Aorta (tissue), 5 donors: ENCODE measurements at places on chromosomes 2 and 18.

DNA sequence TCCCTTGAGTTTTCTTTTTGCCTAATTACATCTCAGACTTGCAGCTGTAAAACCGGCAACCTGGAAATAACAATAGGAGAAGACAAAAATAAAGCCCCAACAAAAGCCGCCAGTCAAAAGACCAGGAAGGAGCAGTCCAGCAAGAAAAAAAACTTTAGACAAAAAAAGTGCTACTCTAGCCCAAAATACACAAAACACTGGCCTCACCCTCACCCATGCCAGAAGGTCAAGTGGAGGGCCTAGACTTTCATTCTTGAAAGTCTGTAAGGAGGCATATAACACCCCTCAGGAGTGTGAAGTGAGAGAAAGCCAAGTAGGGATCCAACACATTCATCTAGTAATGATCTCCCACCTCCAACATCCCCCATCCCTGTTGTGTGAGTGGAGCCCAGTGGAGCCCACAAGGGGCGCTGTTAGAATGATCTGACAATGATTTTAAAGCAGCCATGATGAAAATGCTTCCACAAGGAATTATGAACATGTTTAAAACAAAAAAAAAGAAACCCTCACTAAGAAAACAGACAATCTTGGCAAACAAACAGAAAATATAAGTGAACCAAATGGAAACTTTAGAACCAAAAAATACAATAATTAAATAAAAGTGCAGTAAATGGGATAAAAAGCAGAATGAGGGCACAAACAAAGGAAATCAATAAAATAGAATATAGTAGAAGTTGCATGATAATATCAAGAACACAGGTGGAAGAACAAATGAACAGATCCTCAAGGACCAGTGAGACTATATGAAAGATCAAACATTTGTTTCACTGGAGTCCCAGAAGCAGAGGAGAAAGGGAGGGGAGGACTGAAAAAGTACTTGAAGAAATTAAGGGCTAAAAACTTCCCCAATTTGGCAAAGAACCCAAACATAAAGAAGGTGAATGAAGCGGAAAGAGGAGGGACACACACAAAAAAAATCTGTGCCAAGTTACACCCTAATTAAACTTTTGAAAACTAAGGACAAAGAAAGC is 23.9 kb downstream of the SESTD1 start:
- no peak for DNase-seq

DNA sequence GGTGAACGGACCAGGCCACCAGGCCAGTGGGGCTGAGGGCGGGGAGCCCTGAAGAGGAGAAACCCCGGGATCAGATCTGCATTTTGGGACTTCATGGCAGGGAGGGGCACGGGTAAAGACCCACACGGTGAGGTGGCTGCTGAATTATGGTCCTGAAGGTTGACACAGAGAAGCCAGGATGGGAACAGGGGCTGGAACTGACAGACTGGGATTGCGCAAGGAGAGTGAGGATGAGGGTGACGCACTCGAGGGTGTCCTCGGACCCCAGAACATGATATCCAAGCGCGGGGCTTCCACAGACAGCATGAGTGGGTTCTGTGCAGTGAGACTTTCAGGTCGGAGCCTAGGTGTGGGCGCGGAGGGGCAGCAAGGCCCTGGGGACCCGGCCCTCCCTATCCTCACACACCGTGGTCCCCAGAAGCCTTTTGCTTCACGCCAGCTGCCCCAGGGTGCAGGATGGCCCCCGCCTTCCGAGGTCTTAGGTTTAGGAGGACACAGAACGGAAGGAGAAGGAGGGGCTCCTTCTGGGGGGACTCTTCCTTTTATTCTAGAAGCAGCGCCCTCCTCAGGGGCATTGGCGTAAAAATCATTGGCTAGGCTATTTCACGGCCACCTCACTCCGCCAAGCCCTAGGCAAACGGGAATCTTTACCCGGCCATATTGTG is 416.8 kb upstream of the HS6ST1 start:
- no peak for DNase-seq

- DNase-seq, result no peak
These were observed 1.7 kb downstream of the RNU4ATAC start for GRCh38 chr2:121532347-121532766.

DNA sequence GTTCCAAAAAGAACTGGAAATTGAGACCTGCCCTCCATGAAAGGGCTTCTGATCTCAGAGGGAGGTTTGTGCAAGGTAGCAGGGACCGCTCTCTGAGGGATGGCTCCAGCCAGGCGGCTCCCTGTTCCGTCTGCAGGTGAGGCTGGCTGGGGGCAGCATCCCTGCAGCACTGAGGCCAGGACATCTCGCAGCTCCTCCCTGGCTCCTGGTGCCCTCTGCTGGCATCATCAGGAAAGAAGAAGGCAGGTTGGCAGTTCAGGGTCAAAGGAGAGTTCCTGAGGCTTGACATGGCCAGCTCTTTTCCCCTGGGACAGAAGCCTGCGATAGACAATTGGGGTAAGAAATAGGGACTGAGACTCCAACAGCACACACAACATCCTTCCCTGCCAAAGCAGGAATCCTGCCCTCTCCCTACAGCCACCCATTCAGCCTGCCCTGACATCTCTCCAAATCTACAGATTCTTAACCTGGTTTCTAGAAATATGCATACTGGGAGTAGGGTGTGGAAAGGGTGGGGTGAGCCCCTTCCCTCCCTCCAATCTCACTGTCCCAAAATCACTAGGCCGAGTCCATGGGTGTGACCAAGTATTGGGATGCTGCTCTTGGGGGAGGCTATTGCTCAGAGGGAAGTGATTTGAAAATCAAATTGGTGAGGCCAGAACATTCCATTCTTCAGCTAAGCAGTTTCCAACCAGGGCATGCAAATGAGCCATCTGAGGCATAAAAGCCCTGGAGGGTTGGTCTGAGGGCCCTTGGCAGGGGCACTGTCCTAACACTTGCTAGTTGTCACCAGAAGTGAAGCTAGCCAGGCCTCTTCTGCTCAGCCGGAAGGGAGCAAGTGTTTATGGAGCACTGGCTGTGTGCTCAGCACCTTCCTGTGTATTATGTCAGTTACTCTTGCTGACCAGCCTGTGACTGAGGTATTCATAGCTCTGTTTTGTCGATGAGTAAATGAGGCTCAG is 185.4 kb downstream of the TFCP2L1 start:
- DNase-seq, result peak; percentile 38

DNA sequence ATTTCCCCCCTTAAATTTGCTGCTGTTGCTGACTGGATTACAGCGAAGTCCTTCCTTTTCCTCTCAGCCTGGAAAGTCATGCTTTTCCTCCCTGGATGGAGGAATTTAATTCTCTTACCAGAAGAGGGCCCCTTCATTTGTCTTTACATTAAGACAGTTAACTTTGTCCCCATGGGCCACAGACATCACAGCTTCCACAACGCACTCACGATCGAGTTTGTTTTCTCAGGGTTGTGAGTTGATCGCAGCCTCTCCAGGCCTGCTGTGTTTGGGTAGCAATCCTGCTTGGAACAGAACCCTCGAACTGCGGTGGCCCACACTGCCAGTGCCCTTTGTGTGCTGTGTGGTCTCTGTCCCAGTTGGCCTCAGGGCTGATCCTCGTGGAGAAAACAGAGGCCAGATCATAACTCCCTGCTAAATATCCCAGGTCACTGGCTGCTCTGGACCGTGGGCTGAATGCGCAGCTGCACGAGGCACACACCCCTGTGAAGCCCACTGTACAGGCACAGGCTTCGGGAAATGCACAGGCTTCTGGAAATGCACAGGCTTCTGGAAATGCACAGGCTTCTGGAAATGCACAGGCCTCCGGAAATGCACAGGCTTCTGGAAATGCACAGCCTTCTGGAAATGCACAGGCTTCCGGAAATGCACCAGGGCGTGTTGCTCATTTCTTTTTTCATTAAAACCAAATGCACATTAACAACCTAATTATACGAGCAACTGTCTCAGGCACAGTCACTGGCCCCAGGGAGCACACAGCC is 2.2 kb upstream of the PDIA6 start:
- no peak for DNase-seq
